M059J (cell line): ENCODE measurements at places on chromosomes 3 and 15.

DNA sequence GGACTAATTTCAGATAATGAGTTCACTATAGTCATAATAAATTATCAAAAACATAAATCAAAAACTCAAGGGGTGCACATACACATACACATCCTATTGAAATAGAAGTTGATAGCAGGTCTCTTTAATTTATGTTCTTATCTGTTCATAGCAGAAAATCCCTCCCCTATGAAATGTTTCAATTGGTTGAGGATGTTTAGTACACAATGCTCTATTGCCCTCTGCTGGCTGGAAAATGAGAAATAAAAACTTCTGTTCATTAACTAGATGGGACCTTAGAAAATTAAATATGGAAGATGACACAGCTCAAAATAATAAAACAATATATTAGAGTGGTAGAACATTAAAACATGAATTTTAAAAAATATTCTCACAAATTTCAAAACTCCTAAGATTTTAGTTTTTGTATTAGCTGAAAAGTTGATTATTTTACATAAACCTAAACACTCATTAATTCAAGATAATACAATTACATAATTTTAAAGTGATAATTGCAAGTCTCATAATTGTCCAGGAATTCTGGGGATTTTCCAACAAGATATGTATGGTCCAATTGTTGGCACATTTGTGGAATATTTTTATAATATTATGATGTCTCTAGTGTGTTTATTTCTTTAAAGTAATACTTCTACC, 735.0 kb downstream of the ROBO1 start:
- peak; percentile 44 for DNase-seq

DNA sequence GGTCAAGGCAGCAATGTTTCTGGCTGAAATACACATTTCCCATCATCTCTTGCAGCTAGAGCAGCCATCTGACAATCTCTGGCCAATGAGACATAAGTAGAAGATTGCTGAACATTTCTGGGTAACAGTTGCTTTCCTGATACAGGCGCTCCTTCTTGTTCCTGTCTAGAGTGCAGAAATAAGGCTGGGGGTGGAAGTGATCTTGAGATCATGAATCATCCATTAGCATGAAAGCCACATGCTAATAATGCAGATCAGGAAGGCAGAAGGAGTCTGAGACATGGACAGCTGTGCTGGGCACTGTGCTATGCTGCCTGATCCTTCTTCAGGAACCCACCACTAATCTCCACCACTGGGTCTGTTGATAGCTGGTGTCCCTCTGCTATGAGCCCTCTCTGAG, 14.8 kb upstream of the TMEM108 start:
- no peak for DNase-seq

GRCh38 chr3:171442184-171442583, 18.0 kb downstream of the TNIK start:
- no peak for DNase-seq

- DNase-seq: peak; percentile 95
These were observed 85.6 kb downstream of the TJP1 start for GRCh38 chr15:29736744-29737020.

DNA sequence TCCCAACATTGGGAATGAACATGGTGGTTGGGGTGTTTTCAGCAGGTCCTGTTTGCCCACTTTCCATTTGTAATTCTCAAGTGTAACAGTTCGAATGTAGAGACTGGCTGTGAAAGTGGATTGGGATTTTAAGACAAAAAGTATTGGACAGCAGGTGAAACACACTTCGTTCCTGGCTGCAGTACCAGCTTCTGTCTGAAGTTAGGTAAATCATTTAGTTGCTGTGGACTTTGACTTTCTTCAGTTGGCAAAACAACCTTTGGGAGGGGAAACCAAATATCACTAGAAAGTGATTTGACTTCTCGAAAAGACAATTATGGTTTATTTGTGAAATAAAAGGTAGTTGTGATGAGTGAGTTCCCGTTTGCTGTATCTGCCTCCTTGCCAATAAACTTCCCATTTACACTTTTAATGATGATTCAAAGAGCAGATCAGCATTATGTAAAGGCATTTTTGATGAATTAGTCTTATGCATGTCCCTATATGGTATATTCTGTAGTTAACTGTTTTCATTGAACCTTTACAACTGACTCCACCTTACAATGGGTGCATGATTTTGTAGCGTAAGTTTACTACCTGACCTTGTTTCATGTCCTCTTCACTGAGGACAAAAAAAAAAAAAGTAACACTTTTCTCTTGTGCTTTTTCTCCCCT, 34.0 kb downstream of the FNDC3B start:
- DNase-seq: no peak

- DNase-seq: no peak
These were observed 69.1 kb downstream of the MECOM start for GRCh38 chr3:169594402-169594801.

- no peak for DNase-seq
These were observed 193.9 kb downstream of the DIPK2A start for GRCh38 chr3:144165482-144165881.

- DNase-seq: no peak
These were observed 27.2 kb downstream of the VGLL4 start for GRCh38 chr3:11616551-11616950.

DNA sequence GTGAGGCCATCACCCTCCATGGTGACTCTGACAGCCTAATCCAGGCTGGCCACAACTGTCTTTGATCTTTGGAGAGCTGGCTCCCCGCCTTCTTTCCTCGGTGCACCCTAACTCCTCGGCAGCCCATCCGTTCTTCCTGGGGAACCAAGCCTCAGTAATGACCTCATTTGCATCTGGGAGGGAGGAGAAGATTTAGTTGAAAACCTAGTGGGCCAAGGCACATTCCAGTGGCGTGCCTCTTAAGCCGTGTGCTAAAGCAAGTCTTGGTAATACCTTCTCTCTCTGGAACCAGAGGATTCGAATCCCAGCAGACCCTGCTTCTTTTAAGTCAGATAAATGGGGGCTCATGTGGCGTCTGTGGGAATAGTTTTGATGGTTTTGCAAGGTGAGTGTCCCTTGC, 233.1 kb downstream of the EBLN2 start:
- no peak for DNase-seq

DNA sequence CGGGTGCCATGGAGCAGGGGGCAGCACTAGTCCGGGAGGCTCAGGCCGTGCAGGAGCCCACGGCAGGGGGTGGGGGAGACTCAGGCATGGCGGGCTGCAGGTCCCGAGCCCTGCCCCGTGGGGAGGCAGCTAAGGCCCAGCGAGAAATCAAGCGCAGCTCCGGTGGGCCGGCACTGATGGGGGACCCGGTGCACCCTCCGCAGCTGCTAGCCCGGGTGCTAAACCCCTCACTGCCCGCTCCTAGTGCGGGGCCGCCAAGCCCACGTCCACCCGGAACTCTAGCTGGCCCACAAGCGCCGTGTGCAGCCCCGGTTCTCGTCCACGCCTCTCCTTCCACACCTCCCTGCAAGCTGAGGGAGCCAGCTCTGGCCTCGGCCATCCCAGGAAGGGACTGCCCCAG, 49.6 kb upstream of the SOX14 start:
- no peak for DNase-seq
